ENCODE measurements at places on chromosomes 11 and 22.

GRCh38 chr11:121131656-121132055 lies 30.6 kb downstream of the TECTA start:
- no peak for DNase-seq

DNA sequence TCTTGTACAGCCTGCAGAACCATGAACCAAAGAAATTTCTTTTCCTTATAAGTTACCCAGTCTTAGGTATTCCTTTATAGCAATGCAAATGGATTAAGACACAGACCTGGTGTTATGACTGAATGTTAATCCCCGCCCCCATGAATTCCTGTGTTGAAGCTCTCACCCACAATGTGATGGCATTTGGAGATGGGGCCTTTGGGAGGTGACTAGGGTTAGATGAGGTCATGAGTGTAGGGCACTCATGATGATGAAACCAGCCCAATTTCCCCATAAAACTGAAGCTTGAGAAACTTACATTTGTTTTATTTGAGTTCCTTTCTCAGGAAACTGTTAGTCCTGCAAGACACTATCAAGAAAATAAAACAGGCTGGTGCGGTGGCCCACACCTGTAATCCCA lies 115.8 kb upstream of the THY1 start:
- no peak for DNase-seq

DNA sequence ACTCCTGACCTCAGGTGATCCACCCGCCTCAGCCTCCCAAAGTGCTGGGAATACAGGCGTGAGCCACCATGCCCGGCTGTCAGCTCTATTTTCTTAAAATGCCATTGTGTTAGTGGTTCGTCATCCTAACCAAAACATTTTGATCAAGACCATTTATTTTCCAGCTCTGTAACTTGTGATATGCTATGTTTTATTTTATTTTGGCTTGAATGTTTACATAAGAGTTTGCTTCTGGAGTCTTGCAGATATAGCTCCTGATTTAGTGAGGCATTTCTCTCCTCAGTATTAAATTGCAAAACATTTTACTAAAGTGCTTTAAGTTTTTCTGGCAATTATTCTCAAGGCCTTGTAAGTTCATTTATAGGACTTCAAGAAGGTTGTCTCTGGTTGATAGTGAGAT lies 4.4 kb downstream of the EP300 start:
- no peak for DNase-seq

DNA sequence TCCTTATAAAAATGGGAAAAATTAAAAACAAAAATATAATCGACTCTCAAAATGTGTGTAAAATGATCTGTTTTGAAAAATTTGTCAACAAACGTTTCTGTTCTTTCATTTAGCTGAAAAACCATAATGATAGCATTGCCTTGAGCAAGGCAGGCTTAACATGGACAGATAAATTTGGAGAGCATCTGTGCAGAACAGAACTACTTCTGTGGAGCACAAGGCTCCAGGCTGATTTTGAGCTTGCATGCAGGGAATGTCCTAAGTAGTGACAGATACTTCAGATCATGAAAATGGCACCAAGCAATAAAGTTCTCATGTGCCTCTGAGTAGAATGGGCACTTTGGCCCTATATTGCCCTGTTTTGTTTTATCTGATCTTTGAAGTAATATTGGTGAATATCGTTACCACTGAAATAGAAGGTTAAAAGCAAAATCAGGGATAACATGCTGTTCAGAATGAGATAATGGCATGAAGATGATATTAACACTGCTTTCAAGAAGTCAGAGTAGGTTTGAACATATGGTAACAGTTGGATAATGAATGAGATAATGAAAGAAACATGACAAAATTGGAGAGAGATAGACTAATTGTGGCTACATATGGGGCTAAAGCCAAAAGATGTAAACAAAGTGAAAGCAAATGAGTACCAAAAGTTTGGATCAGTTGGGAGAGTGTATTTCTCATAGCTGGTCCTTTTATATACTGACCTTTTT lies 730.5 kb upstream of the CCDC179 start:
- DNase-seq: no peak

GRCh38 chr11:43930868-43931716 lies 11.3 kb upstream of the C11orf96 start:
- DNase-seq: no peak

GRCh38 chr22:33451866-33452469 lies 393.8 kb upstream of the SYN3 start:
- DNase-seq: no peak

GRCh38 chr11:76808171-76808570 lies 25.0 kb downstream of the TSKU start:
- no peak for DNase-seq

DNA sequence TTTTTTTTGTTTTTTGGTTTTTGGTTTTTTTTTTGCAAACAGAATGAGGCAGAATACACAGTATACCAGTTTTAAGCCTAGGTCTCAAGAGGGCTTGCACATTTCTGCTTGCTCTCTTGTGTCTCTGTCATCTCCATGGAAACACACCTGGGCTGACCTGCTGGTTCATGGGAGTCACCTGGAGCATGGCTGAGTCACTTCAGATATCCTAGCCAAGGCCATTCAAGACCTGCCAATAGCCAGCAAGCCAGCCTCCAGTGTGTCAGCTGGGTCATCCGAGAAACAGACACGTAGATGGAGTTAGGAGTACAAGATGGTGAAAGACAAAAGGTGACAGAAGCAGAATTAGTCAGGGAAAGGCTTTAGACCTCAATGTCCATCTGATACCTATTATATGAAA lies 124.2 kb upstream of the SEZ6L start:
- DNase-seq: no peak

- no peak for DNase-seq
These were observed 70.0 kb downstream of the EXT2 start for GRCh38 chr11:44165432-44165831.

GRCh38 chr11:34487430-34487829 lies 26.2 kb downstream of the ELF5 start:
- DNase-seq: no peak

DNA sequence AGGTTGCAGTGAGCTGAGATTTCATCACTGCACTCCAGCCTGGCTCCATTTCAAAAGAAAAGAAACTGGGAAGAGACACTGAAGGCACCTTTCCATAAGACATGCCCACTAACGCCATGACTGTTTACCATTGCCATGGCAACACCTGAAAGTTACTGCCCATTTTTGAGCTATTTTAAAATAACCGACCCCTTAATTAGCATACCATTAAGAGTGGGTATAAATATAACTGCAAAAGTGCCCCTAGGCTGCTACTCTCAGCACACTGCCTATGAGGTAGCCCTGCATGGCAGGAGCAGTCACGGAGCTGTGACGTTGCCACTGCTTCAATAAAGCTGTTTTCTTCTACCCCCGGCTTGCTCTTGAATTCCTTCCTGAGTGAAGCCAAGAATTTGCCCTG lies 9.9 kb upstream of the RNASEH2C start:
- DNase-seq: no peak

GRCh38 chr11:86703987-86704386 lies 31.6 kb upstream of the ME3 start:
- DNase-seq: no peak

DNA sequence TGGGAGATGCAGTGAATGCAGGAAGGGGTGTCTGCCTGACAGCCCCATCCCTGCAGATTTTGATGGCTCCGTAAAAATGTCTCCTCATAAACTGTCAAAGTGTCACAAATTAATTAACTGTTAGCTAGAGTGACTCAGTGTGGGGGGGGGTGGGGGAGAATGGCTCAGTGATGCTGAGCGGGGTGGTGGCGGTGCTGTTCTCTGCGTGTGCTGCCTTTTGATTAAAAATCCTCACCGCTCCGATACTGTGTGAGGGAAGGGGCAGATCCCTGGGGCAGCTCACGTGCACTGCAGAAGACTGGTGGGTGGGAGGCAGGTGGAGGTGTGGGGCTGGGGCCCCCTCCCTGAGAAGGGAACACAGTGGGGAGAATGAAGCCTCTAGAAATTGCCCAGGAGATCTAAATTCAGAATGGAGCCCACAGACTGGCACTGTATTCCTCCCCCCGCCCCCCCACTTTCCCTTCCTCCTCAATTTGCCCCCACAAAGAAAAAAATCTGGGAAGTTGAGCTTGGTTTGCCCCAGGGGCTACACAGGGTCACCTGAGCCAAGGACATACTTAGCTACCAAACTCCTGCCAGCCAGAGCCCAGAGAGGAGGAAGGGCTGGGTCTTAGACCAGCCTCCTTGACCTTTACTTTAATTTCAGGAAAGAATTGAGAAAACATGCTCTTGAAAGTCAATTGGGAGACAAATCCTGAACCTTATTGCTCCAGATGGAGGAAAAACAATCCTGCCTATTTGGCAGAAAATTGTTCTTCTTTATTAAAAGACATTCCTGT lies 39.8 kb downstream of the DRD2 start:
- DNase-seq: no peak

DNA sequence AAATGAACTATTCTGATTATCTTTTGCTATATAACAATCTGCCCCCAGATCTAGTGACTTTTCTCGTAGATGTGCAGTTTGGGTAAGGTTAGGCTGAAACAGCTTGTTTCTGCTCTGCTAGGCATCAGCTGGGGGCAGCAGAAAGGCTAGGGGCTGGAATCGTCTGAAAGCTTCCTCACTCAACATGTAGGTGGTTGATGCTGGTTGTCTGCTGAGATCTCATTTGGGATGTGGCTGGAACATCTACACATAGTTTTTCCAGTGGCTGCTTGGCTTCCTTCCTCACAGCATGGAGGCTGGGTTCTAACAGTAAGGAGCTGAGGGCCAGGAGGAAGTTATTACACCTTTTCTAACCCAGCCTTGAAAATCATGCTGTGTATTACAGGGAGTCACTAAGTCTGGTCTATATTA lies 30.2 kb downstream of the USP47 start:
- no peak for DNase-seq

GRCh38 chr11:72783144-72783905 lies 10.5 kb downstream of the STARD10 start:
- no peak for DNase-seq

GRCh38 chr11:31649129-31649966 lies 139.8 kb downstream of the ELP4 start:
- no peak for DNase-seq

- DNase-seq: no peak
These were observed 15.2 kb downstream of the PPIL2 start for GRCh38 chr22:21680830-21681565.

GRCh38 chr11:110614031-110614430 lies 98.2 kb downstream of the ARHGAP20 start:
- DNase-seq: no peak

- DNase-seq: no peak
These were observed 45.3 kb upstream of the SCUBE2 start for GRCh38 chr11:9136741-9137140.

- no peak for DNase-seq
These were observed 24.5 kb upstream of the RAG2 start for GRCh38 chr11:36622431-36623136.

GRCh38 chr11:44595964-44596381 lies 30.5 kb downstream of the CD82 start:
- no peak for DNase-seq

GRCh38 chr22:41403532-41404318 lies 22.0 kb downstream of the TEF start:
- DNase-seq: peak; percentile 75

DNA sequence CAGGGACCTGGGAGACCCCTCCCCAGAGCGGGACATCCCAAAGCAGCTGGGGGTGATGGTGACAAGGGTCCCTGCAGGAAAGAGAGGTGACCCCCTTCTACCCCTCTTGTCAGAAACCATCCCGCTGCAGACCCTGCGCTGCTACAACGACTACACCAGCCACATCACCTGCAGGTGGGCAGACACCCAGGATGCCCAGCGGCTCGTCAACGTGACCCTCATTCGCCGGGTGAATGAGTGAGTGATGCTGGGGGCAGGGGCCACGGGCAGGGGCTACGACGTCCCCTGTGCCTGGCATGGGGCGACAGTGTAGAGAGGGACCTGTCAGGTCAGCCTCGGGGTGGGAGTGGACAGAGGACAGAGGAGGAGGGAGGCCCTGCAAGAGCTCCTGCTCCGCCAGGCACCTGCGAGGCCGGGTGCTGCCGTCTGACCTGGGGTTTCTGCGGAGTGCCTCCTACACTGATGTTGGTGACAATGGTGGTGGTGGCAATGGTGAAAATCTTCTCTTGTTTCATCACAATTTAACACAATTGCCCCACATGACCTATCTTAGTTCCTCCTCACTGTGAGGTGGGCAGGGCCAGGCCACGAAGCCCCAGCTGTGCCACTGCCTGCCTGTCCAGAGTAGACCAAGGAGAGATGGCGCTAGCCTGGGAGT lies 9.8 kb downstream of the CSF2RB start:
- no peak for DNase-seq

DNA sequence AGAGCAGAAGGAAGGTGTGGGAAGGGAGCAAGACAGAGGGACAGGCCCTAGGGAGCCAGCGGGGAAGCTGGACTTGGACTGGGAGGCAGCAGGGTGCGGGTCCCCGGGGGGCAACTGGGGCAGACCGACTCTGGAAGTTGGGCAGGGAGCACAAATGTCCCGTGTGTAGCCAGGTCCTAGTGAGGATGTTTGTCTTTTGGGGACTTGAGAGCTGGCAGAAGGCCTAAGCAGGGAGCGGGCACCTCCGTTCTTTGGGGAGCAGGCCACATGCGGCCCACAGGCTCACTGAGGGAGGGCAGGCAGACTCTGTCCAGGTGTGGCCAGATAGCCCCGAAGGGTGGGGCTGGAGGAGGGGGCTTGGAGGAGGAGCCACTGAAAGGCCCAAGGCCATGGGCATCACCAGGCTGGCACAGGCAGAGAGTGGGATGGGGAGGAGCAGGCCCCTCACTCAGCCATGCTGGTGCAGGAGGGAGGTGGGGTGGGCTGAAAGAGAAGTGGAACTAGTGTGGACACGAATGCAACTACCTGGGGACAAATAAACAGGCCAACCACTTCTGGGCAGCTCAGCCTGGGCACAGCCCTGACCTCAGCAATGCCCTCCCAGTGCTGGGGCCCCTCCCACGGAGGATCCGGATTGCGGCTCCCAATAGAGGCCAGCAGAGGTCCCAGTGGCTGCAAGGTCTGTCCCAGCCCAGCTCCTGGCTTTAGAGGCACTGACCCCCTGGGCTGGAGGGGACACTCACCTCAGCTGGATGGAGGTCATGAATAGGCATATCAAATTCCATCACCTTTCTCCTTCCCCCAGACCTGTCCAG lies 1.3 kb upstream of the SCARF2 start:
- DNase-seq: no peak

- no peak for DNase-seq
These were observed 41.5 kb upstream of the CCND1 start for GRCh38 chr11:69599502-69599901.

DNA sequence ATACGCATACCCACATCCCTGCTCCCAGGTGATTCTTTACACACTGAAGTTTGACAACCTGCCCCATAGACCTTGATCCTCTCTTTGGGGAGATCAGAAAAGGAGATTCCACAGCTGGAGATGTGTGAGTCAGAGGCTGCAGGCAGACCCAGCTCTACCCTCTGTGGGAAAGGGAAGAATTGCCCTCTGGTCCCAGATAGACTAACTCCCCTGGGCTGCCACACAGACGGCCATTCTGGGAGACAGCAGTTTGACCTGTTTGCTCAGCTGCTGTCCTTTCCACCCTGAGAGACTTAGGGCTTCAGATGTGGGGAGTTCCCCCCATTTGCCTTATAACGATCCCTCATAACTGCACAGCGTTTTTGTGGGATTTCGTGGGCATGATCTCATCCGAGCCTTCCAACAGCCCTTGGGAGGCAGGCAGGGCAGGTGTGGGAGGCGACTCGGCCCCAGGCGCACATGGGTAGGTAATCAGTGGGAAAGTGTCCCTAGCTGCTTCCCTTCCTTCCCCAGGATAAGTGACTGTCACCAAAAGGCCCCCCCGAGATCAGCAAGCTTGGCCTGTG lies 14.1 kb downstream of the FAM83F start:
- DNase-seq: no peak

GRCh38 chr11:35303596-35304385 lies 115.6 kb downstream of the SLC1A2 start:
- DNase-seq: no peak

- no peak for DNase-seq
These were observed 2.5 kb downstream of the PCSK7 start for GRCh38 chr11:117229411-117229810.

Data from activated CD4-positive, alpha-beta T cell treated with anti-CD3 and anti-CD28 coated beads, Interleukin-2, amount 50 U/mL, for 4 hours (primary cell).